ENCODE measurements at places on chromosomes 4 and X.

- no peak for DNase-seq
These were observed 43.2 kb upstream of the HUWE1 start for GRCh38 chrX:53729751-53730150.

DNA sequence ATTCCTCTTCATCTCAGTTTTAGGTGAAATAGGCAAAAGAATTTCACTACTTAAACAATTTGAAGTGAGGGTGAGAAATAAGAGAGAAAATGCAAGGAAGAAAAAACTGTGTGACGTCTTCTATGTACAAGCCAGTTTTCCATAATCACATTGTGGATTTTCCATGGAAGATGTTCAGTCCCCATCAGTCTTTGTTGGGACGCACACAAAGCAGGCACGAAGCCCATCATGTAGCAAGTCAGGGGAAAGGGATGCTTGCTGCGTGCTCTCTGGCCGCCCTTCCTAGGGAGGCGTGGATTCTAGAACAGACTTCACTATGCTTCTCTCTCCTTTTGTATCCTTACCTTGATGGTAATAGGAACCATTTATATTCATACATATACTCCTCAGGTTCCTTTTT lies 54.7 kb downstream of the RBPJ start:
- DNase-seq, result no peak

- no peak for DNase-seq
These were observed 275.4 kb downstream of the SHOX start for GRCh38 chrX:905848-906566.

DNA sequence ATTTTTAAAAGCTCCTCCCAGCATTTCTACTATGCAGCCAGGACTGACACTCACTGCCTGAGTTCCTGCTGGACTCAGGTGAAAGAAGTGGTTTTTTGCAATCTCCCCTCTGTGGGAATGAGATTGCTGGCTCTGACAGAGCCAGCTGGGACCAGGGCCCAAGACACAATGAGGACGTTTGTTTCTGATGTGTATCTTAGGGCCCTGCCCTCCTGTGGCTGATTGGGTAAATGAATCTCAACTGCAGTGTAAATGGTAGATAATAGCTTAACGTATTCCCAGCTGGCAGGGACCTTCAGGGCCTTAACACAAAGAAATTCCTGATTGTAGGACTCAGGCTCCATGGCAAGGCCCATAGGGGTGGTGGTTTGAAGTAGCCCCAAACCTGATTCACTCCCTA lies 85.8 kb upstream of the PRPS1 start:
- peak; percentile 40 for DNase-seq

DNA sequence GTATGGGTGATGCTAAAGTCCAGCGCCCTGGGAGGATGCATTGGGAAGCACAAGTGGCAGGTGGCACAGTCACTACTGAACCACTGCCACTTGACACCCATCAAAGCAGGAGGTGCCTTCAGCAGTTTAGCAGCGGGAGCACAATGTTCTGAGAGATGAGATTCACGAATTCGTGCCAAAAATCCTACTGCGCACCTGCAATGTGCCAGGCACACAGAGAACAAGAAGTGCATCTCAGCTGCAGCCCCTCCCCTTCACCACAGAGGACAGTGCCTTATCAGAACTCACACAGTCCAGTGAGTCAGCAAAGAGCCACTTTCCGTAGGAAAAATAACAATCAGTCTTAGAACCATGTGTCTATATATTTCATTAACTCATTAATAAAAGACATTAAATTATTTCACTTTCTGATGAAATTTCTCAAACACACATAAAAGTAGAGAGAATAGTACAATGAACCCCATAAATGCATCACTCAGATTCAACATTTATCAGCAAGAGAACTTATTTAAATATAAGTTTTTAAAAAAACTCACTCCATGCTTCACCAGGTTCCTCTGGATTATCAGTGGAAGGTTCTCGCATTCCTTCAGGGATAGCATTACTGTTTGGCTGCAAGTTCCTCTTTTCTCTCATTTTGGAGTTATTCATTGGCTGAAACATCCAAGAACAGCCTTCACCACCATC lies 47.0 kb downstream of the BEND2 start:
- DNase-seq, result no peak

DNA sequence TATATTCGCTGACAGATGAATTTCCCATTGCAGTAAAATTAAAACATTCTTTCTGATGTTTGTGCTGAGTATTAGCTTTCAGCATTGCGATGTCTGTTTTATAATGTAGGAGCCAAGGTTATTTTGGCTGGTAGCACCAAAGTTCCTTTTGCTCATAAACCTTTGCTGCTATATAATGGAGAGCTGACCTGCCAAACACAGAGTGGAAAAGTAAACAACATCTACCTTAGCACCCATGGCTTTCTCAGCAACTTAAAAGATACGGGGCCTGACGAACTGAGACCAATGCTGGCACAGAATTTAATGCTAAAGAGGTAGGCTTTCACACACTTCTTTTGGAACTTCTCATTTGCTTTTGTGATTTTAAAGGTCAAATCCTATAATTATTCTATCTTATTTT lies 46.0 kb downstream of the WDR19 start:
- no peak for DNase-seq

Data from HEK293T (cell line).